ENCODE measurements at places on chromosomes 5 and 9.

- no peak for DNase-seq
These were observed 1.2 kb upstream of the SLC25A48 start for GRCh38 chr5:135832941-135833920.

GRCh38 chr9:105979290-105979689 is 284.9 kb downstream of the TMEM38B start:
- no peak for DNase-seq

DNA sequence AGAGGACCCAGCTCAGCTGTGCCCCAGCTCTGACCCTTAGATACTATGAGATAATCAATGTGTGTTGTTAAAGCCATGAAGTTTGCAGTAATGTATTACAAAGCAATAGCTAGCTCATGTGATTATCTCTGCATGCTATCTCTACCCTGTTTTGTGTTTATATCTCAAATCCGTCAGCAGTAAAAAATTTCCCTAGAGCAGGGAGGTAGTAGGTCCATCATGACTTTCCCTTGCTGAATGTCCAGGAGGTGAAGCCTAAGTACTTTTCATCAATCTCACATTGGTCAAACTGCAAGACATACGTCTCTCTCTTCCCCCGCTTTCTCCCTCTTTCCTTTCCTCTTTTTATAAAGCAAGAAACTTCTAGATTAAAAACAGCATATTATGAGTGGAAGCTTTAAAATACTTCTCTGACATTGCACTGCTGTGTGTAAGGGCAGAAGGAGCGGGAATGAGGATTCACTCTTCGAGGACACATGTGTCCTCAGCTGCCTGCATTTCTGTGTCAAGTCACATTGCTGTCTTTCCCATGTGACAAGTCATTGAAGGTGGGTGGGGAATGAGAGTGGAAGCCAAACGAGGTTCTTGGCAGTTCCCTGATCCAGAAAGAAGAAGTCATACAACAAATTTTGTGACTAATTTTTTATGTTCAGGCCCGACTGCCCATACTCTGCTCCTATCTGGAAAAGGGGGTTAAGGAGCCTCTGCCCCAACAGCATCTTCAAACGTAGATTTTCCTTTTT is 93.1 kb upstream of the RETREG1 start:
- no peak for DNase-seq

- no peak for DNase-seq
These were observed 29.5 kb downstream of the KCNN2 start for GRCh38 chr5:114391321-114391720.

DNA sequence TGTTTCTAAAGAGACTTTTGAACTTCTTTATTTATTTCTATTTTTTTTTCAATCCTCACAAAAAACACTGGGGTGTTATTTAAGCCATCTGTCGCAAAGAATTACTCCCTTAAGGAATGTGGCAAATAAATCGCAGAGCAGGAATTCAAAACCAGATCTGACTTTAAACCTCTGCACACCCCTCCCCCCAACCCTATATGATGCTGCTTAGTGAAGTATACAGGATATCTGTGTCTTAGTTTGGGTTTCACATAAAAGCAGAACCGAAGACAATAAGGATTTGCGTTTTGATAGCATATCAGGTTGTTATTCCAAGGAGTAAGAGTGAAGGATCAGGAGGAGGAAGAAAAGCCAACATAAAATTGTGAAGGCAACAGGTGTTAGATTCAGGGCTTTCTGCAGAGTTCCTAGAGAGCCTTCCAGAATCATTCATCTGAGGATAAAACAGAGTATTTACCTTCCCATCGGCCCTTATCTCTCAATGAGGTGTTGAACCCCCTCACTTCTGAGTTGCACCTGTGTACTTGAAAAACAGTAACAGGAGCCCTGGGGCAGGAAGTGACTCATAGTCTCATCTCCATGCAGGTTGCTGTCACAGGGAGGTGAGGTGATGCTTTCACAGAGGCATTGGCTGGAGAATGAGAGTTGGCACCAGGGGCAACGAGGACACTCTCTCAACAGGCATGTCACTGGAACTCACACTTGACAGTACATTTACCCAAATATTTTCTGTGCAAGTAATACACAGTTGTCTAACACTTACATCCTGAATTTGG is 33.5 kb upstream of the DMRT3 start:
- DNase-seq, result no peak

DNA sequence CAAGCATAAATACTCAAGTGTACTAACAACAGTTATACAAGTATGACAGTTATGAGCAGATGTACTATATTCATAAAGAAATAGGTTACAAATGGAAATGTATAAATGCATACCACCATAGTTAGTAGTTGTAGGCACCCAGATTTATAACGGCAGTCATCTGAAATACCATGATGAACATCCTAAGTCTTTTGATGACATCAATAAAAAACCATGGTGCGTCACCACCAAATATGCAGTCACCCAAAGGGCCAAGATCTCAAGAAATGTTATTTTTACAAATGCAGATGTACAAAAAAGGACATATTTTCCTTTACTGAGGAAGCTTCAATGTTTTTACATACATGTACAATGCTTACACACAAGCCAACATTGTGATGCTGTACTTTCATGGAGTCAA is 70.8 kb upstream of the XPA start:
- no peak for DNase-seq

DNA sequence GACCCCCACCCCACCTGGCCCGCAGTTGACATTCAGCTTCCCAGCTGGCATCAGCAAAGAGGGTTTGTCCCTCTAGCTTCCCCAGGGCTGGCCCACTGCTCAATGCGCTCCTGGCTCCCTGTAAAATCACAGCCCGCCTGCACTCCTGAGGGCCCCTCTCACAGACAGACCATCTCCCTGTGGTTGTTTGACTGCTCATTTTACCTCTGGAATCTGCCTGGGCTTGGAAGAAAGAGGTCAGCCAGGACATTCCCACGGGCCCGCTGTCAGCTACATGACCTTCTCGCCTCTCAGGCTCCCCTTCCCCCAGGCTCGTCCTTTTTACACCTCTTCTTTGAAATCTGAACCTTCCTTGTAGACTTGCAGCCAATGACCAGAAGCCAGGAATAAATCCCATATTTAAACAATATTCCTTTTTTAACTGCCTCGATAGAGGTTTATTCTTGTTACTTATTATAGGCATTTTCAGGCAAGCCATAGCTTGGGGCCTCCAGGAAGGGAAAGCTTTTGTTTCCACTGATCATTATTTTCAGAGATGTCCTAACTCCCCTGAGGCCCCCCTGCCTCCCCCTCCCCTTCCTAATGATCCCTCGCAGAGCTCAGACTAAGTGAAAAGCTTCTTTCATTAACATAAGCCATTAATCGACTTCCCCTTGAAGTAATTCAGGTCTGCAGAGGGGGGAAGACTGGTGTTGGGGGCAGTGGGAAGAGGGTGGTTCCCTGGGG is 76.3 kb upstream of the IQGAP2 start:
- DNase-seq, result no peak

DNA sequence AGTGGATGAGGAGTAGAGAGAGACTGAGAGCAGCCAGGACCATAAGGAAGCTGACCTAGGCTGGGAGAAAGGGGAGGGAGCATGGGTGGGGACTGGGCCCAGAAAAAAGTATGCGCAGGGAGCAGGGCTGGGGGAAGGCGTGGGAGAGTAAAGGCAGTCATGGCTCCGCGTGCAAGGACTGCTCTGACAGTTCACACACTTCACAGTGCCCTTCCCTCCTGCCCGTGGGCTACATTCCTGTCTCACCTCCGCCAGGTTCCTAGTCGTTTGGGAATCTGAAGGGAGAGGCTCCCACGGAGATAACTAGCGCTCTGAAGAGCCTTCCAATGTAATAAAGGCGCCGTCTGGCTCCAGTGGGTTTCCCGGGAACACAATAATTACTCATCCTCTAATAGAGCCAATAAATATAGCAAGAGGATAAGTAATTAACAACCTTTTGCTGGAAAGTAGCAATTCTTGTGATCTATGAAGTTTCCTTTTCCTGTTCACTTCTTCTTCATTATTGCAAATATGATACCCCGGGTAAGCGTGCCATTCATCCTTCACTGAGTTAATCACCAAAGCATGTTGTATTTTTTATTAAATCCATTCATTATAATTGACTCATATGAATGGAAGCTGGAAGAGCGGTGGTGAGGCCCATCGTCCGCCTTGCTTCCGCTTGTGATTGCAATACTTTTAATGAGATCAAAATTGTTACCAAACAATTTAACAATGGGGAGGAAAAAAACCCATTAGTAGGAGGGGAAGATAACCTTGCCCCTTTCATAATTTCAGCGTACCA is 39.3 kb downstream of the TTLL11 start:
- DNase-seq, result no peak

DNA sequence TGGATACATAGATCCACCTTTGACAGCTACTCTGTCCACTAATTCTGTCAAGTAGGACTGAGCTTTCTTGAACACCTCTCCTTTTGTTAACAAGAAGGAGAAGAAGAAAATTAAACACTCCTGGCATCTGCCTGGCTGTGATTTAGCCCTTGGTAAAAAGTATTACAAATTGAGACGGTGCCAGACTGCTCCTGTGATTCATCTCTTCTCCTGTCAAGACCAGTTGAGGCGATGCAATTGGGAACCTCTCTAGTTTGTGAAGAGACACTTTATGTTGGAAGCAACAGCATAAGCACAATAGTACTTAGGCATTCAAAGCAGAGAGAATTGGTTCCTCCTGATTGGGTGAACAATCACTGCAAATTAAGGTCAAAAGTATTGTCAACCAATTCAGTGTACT is 72.7 kb downstream of the GHR start:
- no peak for DNase-seq

- DNase-seq, result no peak
These were observed 64.4 kb upstream of the SSBP2 start for GRCh38 chr5:81815321-81815720.

DNA sequence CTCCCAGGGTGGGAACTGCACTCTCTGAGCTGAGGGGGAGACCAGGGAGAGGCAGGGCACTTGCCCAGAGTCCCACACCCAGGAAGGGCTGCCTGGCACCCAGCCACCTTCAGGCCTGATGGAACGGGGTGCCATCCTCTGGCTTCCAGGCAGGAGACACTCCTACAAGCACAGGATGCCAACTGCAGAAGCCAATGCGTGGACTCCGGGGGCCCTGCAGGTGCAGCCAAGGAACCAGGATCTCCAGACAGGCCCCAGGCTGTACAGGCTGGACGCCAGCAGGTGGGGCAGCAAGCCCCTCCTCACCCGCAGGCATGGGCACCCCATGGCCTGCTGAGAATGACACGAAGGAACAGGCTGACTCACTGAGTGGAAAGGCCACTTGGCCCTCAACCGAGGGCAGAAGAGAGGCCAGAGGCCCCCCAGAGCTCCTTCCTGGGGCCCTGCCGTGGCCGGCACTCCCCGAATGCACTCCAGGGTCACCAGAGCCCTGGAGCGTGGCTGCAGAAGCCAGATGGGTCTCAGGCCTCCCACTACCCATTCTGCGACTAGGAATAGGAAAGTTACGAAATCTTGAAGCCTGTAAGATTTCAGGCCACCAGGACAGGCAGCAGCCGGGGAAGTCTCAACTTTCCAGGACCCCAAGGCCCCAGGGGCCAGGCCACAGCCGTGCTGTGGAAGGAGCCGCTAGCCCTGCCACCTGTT is 15.7 kb downstream of the NACC2 start:
- no peak for DNase-seq

- no peak for DNase-seq
These were observed 63.6 kb downstream of the CCDC192 start for GRCh38 chr5:127766676-127767335.

GRCh38 chr5:150637245-150638052 is 3.0 kb upstream of the SYNPO start:
- DNase-seq, result no peak

GRCh38 chr5:141928051-141928450 is 4.4 kb downstream of the DELE1 start:
- DNase-seq, result no peak

- no peak for DNase-seq
These were observed 192.8 kb downstream of the ARRDC3 start for GRCh38 chr5:91190314-91190690.

- DNase-seq, result no peak
These were observed 31.0 kb upstream of the ALDH1B1 start for GRCh38 chr9:38361473-38361850.

GRCh38 chr5:132754947-132755346 is 7.7 kb downstream of the CCNI2 start:
- no peak for DNase-seq

- DNase-seq, result no peak
These were observed 210.1 kb downstream of the PSAT1 start for GRCh38 chr9:78507037-78507436.

DNA sequence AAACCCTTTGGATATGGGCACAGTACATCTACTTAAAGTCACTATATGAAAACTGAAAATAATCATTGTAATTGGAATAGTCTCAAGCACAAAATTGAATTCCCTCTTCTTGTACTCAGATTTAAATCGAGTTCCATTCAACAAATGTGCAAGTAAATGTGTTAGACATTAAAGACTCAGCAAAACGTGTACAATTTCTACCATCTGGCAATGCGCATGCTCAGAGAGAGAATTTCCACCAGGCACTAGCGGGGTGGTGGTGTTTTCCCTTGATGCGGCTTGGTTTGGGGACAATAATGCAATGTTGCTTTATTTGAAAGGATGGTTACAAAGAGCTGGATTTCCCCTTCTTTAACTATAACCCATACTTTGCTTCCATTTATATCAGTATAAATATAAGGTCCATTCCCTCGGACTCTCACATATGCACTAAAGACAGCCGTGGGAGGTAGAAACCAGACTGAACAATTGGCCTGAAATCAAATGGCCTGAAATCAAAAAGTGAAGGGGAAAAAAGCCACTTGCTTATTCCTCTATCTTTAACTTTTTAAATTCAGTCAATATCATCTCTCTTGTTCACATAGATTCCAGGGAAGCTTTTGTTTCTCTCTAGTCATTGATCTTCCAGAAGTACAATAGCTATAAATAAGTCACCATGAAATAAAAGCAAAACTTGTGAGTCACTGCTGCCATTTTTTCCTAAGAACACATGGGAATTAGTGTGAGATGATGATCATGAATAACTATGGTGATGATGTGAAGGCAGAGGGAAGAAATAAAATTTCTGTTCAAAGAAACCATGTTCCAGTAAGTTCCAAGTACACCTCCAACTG is 59.2 kb downstream of the ADAMTS12 start:
- DNase-seq, result no peak

- no peak for DNase-seq
These were observed 60.7 kb downstream of the NSD1 start for GRCh38 chr5:177194268-177194667.

- no peak for DNase-seq
These were observed 7.2 kb downstream of the NDUFS6 start for GRCh38 chr5:1808439-1808838.

DNA sequence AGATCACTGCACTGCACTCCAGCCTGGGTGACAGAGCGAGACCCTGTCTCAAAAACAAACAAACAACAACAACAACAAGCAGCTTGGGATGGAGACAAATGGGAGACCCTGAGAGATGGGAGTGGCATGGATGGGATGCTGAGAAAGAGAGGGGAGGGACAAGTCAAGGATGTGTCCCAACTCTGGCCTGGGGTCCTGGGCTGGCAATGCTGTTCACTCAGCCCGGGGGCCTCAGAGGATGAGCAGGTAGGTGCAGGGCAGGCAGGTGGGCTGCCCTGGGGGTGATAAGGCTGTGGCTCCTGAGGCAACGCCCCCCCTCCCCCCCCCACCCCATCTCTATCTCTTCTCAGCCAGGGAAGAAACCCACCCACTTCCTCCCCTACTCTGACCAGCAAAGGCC is 123.0 kb downstream of the LHX2 start:
- DNase-seq, result no peak

Measured in stimulated activated CD8-positive, alpha-beta memory T cell treated with anti-CD3 and anti-CD28 coated beads, Interleukin-7, amount 100 ng/mL, for 1 hour (primary cell).